AG10803 (cell line): ENCODE measurements at places on chromosomes 1 and 21.

DNA sequence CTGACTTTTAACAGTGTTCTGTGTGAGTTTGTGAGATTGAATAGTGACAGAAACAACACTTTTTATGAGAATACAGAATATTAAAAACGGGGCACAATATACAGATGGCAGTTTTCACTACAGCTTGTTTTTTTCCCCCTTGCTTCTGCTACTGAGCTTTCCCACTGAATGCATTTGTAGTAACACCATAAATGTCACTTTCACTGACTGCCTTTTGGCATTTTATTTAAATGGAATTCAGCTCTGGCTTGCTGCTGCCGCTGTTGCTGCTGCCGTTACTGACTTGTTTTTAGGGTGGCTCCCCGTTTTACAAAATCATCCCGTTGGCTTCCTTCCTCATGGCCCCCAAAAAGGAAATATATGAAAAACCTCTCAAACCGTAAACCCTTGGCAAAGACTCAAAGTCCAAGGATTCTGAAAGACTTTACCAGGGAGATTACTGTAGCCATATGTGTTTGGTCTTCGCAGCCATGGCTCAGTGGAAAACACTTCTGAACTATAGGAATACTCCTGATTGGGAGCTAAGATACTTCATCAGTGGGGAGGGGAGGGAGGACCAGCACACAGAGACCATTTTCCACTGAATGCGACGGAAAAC lies 151.0 kb downstream of the NUF2 start:
- DNase-seq = no peak

DNA sequence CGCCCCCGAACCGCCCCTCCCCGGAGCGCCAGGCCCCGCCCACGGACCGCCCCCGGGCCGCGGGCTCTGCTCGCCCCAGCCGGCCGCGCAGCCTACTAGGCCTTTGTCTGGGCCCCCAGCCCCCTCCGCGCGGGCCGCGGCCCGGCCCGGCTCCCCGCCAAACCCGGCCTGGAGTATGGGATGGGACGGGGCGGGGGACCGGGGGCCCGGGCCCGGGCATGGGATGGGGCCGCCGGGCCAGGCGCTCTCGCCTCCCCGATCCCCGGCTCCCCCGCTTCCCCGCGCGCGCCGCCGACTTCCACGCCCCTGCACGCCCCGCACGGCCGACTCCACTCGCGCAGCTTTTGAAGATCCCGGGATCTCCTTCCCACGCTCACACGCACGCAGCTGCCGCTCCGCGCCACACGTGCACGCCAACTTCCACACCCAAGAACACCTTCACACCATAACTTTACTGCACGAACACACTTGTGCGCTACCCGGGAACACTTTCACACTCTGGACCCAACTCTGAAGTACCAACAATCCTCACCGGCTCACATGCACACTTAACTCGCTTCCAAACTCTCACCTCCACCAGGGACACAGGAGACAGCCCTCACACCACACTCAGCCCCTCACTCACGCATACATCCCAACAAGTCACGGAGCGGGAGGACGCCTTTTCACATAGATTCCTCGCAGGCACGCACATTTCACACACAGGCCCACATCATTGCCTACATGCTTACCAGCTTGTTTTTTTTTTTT lies 437 bp upstream of the HSPG2 start:
- DNase-seq = peak; percentile 78

- DNase-seq = no peak
Observed at GRCh38 chr1:50060279-50060678, 36.5 kb upstream of the AGBL4 start.

DNA sequence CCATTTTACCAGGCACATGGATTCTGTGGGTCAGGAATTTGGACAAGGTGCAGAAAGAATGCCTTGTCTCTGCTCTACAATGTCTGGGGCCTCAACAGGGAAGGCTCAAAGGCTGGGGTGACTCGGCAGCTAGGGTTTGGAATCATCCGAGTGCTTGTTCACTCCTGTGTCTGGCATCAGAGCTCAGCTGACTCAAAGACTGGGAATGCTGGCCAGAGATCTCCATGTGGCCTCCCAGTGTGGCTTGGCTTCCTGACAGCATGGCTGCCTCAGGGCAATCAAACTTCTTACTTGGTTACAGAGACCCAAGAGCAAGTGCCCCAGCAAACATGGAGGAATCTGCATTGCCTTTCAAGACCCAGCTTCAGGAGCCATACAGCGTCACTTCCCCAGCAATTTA lies 110.5 kb downstream of the TOMM20 start:
- DNase-seq = peak; percentile 99

GRCh38 chr1:8603220-8603616 lies 214.2 kb downstream of the RERE start:
- peak; percentile 56 for DNase-seq

GRCh38 chr1:237249120-237249519 lies 207.1 kb downstream of the RYR2 start:
- no peak for DNase-seq

DNA sequence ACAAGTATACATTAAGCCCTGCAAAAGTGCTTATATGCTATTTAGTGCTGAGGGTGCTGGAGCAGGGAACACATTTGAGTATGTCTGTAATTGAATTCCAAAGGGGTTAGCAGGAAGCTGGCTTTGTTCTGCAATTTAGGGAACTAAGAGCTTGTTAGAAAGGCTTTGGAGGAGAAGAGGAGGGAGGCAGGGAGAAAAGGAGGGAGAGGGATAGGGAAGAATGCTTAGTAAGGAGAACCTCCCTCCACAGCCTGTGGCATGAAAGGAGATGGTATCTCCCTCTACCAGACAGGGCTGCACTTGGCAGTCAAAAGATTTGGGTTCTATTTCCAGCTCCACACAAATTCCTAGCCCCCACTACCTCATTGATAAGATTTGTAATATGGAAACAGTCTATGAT lies 217.8 kb downstream of the DAB1 start:
- peak; percentile 15 for DNase-seq
